ENCODE measurements at places on chromosomes 2 and 18. TPM values are rescaled to one million over a fixed set of nuclear protein-coding genes. Genes with fewer than 3 reads are reported as not detected.

The CFAP65 gene
- 0.23 TPM for total RNA-seq

The VWA3B gene
- 0.18 TPM for total RNA-seq

The C18orf54 gene
- 7.2 TPM for total RNA-seq

The IL1RL2 gene
- total RNA-seq: 1.2 TPM

The G6PC2 gene
- 0.23 TPM for total RNA-seq

The TCF23 gene
- total RNA-seq: 0.35 TPM

The MARCO gene
- total RNA-seq: 1.3 TPM

The RPRM gene
- total RNA-seq: 5.3 TPM

The HOXD1 gene
- total RNA-seq: 5.5 TPM

The TNFRSF11A gene
- total RNA-seq: 6.2 TPM

The DSC2 gene
- 19.8 TPM for total RNA-seq

The HAAO gene
- 32.6 TPM for total RNA-seq

The TLX2 gene
- total RNA-seq: not detected

The CIAO1 gene
- 184 TPM for total RNA-seq

The ST8SIA5 gene
- total RNA-seq: 0.88 TPM

The SMAD7 gene
- 85.0 TPM for total RNA-seq

The IRS1 gene
- total RNA-seq: 25.4 TPM

The MOGAT1 gene
- total RNA-seq: not detected

The PELI1 gene
- 61.4 TPM for total RNA-seq

The CAPN14 gene
- total RNA-seq: 0.12 TPM

Data from metanephros (tissue), 2 donors.